Bronchus fibroblast of lung (primary cell): ENCODE measurements at places on chromosomes 3 and 15. TPM values are rescaled to one million over a fixed set of nuclear protein-coding genes. Genes with fewer than 3 reads are reported as not detected.

Gene SH2D7
- not detected in 2 replicates for total RNA-seq

Gene IL17RD
- total RNA-seq: 1.6 and 2.0 TPM in 2 replicates

Gene PTPRG
- total RNA-seq: 27.9 and 31.9 TPM in 2 replicates

Gene NUP210
- total RNA-seq: not detected in 2 replicates

Gene CHRNA3
- not detected in 2 replicates for total RNA-seq

Gene IGSF11
- not detected in 2 replicates for total RNA-seq

Gene NUDT16
- total RNA-seq: 12.6 and 13.1 TPM in 2 replicates

Gene SAXO2
- under 0.01 and 0.50 TPM in 2 replicates for total RNA-seq

Gene P2RY1
- total RNA-seq: 0.17 and 0.30 TPM in 2 replicates

Gene TIGIT
- not detected in 2 replicates for total RNA-seq

Gene TEX264
- 57.2 and 63.2 TPM in 2 replicates for total RNA-seq

Gene CFAP92
- total RNA-seq: not detected in 2 replicates

Gene TGM5
- not detected in 2 replicates for total RNA-seq

Gene CCR5
- not detected in 2 replicates for total RNA-seq

Gene MESD
- total RNA-seq: 14.7 and 16.3 TPM in 2 replicates

Gene DOCK3
- under 0.01 TPM in 2 replicates for total RNA-seq

Gene ISLR
- total RNA-seq: 10.1 and 16.1 TPM in 2 replicates

Gene CCR8
- total RNA-seq: not detected in 2 replicates

Gene LDHAL6B
- total RNA-seq: not detected in 2 replicates

Gene FAM81A
- 0.50 and 0.59 TPM in 2 replicates for total RNA-seq

Gene TNFSF10
- total RNA-seq: 0.45 and 1.7 TPM in 2 replicates

Gene CFAP161
- not detected in 2 replicates for total RNA-seq

Gene FLNB
- 109 and 112 TPM in 2 replicates for total RNA-seq

Gene RAB6B
- 0.15 and 0.34 TPM in 2 replicates for total RNA-seq

Gene ACSBG1
- total RNA-seq: not detected in 2 replicates

Gene GPR160
- total RNA-seq: 0.15 and 0.17 TPM in 2 replicates

Gene ZIC4
- not detected in 2 replicates for total RNA-seq

Gene ZNF80
- not detected in 2 replicates for total RNA-seq
